Activated naive CD4-positive, alpha-beta T cell treated with anti-CD3 and anti-CD28 coated beads, Interleukin-2, amount 50 U/mL, for 72 hours (primary cell): ENCODE measurements at places on chromosomes 4 and X.

DNA sequence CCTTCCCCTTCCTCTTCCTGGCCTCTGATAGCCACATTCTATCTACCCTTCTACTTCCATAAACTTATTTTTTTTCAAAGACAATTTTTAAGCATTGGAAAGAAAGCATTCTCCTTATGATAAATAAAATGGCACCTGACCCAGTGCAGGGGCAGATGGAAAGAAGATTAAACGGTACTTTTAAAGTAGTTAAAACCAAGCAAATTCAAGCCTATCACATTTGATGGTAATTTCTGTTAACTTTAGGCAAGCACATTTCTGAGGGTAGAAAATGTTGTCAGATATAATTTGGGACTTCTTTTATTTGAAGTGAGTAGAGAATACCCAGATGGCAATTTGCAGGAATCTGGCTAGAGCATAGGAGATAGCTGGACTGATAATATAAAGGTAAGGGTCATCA is 332.9 kb downstream of the EPHA5 start:
- DNase-seq: no peak

DNA sequence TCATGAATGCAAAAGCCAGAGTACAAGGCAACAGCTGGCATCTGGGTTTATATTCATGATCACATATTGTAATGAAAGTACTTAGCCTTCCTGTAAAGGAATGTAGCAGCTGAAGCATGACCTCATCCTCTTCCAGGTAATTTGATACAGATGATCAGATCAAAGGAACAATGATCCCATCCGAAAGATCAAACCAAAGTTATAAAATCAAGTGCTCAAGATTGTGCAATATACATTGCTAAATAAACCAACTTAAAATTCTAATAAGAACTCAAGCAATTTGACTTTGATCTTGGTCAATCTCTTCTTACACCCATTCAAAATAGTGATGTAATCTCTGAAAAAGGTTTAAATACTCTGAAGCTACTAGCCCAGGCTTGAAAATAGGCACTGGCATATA is 113.1 kb upstream of the INPP4B start:
- DNase-seq: no peak

DNA sequence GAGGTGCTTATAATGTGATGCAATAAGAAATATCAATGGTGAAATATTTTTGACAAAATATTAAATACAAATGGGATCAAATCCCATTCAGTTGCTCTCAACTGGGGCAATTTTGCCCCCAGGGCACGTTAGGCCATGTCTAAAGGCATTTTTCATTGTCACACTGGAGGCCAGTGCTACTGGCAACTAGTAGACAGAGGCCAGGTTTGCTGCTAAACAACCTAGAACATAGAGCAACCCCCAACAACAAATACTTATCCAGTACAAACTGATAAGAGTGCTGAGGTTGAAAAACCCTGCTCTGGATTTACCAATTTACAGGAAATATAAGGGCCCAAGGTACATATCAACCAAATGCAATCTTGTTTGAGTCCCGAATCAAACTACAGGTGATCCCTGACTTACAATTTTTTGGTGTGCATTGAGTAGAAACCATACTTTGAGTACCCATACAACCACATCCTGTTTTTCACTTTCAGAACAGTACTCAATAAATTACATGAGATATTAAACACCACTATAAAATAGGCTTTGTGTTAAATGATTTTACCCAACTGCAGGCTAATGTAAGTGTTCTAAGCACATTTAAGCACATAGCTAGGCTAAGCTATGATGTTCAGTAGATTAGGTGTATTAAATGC is 237.5 kb downstream of the HNRNPD start:
- DNase-seq: no peak

DNA sequence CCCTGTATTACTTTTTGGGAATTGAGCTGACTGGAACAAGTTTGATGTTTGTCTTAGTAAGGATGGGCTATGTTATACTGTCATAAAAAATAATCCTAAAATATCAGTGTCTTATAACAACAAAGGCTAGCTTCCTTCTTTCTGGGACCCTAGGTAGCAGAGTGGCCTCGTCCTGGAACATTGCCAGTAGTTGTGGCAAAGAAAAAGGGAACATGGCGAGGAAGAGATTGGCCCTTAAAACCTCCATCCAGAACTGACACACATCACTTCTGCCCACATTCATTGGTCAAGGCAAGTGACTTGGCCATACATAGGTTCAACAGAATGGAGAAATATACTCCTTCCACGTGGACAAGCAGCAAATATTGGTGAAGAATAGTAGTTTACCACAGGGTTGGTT is 287.9 kb downstream of the PPP1R2C start:
- no peak for DNase-seq

GRCh38 chr4:38086849-38087226 is 126.6 kb downstream of the PTTG2 start:
- DNase-seq: no peak

- DNase-seq: no peak
These were observed 456.3 kb downstream of the DTHD1 start for GRCh38 chr4:36737691-36738090.

- no peak for DNase-seq
These were observed 5.3 kb downstream of the VAMP7 start for GRCh38 chrX:155886409-155886808.

DNA sequence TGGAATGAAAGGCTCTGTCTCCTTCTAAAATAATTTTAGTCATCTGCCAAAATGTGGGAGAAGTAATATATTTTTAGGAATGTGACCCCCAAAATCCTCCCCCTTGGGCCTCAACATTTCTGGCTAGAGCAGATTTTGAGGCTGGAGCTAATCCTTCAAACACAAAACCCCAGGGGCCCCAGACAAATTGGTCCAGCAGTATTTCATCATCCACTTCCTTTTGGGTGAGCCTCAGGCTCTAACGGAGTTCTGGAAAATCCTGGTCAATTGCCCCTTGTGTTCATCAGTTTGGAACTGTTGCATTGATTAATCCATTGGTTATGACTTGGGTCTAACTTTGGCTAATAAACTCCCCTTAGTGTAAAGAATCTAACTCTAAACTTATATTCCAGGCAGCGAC is 67.4 kb upstream of the PCDH19 start:
- DNase-seq: no peak
